ENCODE measurements at places on chromosomes 12 and 14.

DNA sequence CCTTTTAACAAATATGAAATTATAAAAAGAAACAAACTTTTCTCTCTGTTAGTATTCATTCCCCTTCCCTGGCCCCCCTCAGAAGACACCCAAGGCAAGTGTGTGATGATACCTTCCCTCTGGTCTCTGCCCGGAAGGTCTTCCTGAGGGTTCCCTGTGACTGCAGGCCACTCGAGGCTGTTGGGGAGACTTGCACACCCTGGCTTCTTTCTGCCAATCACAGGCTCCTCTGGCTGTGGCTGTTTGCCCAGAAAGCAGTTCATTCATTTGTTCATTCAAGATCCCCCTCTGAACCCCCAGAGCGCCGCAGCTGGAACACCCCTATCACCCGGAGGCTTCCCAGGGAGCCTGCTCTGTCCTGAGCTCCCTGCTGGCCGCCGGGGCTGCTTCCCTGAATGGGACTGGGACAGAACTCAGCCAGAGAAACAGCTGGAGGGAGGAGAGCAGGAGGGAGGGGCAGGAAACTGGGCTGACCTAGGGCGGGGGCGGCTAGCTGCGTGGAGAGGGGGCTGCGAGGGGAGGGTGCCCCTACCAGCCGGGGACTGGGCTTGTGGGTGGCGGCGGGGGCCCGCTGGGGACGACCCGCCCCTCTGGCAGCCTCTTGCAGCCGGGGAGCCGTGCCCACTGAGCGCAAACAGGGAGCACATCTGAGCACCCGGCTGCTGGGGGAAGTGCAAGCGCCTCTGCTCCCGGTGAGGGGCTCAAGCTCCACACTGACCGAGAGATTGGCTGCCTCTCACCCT lies at the start of gene CMKLR1:
Gene CMKLR1, minus strand, starts transcription at position 397 of the 743 bp plus-strand sequence. CDS start 45,720 bp downstream, outside the sequence.
- peak; percentile 69 for DNase-seq

GRCh38 chr12:79296133-79296532 lies 394.6 kb downstream of the PAWR start:
- DNase-seq: no peak

DNA sequence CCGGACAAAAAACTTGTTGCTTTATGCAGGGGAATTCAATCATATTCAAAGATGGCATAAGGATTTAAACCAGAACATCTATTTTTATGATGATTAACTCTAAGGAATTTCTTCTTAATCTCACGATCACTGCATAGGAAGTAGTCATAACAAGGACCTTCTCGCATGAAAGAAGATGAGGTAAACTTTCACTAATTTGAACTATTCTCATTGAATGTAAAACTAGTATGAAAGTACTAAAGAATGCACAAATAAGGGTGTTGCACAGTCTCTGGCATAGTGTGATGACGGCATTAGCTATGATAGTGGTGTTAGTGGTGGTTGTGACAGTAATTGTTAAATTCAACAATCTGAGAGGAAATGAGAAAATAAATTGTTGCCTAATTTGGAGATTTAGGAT lies 280.0 kb downstream of the SLC6A15 start:
- no peak for DNase-seq

DNA sequence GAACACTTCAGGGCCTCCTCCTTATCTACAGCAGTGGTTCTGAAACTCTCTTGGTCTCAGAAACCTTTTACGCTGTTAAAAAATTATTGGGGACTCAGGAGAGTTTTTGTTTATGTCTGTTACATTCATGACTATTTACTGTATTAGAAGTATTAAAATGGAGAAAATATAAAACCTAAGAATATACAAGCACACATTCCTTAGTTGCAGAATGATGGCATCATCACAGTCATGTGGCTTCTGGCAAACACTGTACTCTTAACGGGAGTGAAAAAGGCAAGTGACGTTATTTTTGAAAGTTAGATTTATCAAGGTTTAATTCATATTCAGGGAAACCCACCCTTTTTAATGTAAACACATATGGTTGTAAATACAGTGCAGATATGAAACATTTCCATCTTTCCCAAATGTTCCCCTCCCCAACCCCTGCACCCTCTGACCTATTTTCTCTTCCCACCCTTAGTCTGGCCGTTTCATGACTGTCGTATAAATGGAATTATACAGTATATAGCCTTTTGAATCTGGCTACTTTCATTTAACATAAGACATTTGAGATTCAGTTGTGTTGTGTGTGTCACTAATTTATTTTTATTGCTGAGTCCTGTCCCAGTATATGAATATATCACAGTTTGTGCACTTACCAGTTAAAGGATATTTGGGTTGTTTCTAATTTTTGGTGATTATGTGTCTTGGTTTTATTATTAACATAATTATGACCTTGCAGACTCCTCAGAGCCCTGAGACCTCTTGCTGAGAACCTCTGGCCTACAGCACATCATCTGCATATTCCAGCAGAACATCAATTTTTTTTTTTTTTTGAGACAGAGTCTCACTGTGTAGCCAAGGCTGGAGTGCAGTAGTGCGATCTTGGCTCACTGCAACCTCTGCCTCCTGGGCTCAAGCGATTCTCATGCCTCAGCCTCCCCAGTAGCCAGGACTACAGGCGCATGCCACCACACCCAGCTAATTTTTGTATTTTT lies 457.0 kb downstream of the PCNX1 start:
- DNase-seq: peak; percentile 73
